ENCODE measurements at places on chromosomes 5 and 9.

DNA sequence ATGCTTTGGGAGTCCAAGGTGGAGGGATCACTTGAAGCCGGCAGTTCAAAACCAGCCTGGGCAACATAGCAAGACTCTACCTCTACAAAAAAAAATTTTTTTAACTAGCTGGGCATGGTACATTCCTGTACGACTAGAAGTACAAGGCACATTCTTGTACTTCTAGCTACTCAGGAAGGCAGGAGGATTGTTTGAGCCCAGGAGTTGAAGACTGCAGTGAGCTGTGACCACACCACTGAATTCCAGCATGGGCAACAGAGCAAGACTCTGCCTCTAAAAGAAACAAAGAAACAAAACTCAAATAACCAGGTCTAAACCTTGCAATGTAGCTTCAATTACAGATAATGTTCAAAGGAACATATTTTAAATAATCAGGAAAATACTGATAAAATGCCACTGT lies 56.2 kb downstream of the SSBP2 start:
- H3K4me1 ChIP-seq: peaks cover 19% of the 10 kb centered on the region
- no peak overlapping the region for H3K4me3 ChIP-seq
- no peaks in the 10 kb centered on the region for H3K27me3 ChIP-seq

DNA sequence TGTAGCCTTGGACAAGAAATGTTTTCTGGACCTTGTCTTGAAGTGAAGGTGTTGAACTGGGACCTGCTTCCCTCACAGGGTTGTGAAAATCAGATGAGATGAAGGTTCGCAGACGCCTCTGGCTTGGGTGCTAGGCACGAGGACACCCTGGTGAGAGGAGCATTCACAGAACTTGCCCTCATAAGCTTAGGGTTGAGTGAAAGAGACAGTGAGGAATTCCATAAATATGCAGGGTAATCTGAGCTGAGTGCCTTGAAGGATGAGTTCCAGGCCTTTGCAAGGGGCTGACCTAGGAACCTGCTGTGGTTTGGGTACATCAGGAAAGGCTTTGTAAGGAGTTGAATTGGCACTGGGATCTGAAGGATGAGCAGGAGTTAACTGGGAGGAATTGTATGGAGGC lies 75.7 kb upstream of the SAP30L start:
- H3K4me3 ChIP-seq: no peak overlapping the region
- H3K27me3 ChIP-seq: no peaks in the 10 kb centered on the region
- H3K36me3 ChIP-seq: no peaks in the 10 kb centered on the region
- DNase-seq: no peak
- no peak overlapping the region for H3K27ac ChIP-seq

GRCh38 chr5:168667301-168667840 lies 88.2 kb upstream of the PANK3 start:
- H3K27me3 ChIP-seq: no peaks in the 10 kb centered on the region
- no peaks in the 10 kb centered on the region for H3K36me3 ChIP-seq
- H3K27ac ChIP-seq: no peak overlapping the region
- no peaks in the 10 kb centered on the region for H3K4me1 ChIP-seq
- H3K4me3 ChIP-seq: no peak overlapping the region

DNA sequence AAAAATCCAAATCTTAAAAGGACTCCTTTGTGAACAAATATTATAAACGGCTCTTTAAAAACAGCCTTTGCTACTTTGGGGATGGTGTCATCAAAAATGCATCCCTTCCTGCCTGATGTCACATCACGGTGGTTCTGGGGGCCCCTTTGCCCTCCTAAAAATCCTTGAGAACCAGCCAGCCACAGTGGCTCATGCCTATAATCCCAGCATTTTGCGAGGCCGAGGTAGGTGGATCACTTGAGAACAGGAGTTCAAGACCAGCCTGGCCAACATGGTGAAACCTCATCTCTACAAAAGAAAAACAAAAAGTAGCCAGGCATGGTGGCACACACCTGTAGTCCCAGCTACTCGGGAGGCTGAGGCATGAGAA lies 43.9 kb downstream of the FNBP1 start:
- H3K36me3 ChIP-seq: peaks cover 69% of the 10 kb centered on the region
- DNase-seq: no peak
- H3K27ac ChIP-seq: peak overlapping the region; percentile 92
- H3K4me3 ChIP-seq: peak overlapping the region; percentile 31
- no peaks in the 10 kb centered on the region for H3K27me3 ChIP-seq

- H3K36me3 ChIP-seq: no peaks in the 10 kb centered on the region
- no peak overlapping the region for H3K27ac ChIP-seq
- DNase-seq: no peak
- H3K4me1 ChIP-seq: no peaks in the 10 kb centered on the region
- H3K27me3 ChIP-seq: no peaks in the 10 kb centered on the region
- no peak overlapping the region for H3K4me3 ChIP-seq
Measured at GRCh38 chr5:23776684-23777083, 269.3 kb downstream of the PRDM9 start.

DNA sequence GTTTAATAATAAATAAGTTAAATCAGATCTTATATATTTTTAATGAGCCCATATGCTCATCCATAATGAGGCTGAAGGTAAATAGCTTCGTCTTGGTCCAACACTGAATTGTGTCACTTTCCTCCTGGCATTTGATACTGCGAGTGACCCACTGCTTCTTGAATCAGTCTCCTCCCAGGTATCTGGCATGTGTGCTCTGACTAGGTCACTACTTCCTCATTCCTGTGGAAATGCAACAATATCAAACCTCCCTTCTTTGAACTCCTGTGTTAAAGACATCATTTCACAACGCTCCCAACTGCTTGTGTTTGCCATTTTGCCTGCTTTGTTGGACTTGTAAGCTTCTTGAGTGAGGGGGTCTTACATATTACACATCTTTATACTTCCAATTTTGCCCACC lies 157.7 kb downstream of the SLC24A2 start:
- no peak overlapping the region for H3K4me3 ChIP-seq
- H3K4me1 ChIP-seq: no peaks in the 10 kb centered on the region
- no peaks in the 10 kb centered on the region for H3K36me3 ChIP-seq
- no peak overlapping the region for H3K27ac ChIP-seq

GRCh38 chr9:125696106-125696647 lies 10.8 kb downstream of the MAPKAP1 start:
- no peak for DNase-seq
- H3K4me1 ChIP-seq: peaks cover 15% of the 10 kb centered on the region
- H3K4me3 ChIP-seq: no peak overlapping the region
- H3K36me3 ChIP-seq: peaks cover 13% of the 10 kb centered on the region
- H3K27ac ChIP-seq: no peak overlapping the region

DNA sequence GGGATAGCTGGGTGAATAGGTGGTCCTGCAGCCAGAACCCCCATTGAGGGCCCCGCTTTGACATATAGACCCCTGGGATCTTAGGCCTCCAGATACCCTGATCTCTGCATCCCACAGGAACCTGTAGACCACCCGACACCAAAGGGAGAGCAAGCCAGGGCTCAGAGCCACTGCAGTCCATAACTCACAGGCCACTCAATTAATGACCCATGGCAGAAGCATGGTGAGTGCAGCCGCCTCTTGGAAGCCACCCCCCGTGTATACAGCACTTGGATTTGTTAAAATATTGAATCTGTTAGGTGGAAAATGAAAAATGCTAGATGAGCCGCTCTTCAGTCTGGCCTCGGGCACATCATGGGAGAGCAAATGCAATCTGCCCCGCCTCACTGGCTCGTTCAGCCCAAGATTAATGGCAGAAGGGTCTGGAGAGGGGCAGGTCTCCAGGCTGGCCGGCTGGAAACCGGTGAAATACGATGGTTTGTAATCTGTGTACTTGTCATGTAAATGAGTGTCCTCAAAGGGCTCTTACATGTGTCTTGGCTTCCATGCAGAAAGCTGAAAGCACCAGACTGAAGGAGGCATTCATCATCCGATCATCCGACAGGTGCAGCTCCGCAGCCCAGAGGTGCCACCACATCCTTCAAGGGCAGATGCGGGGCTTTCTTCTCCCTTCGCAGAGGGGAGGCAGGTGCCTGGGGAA lies 111.3 kb downstream of the OLFM1 start:
- DNase-seq: no peak
- no peaks in the 10 kb centered on the region for H3K4me1 ChIP-seq
- H3K4me3 ChIP-seq: no peak overlapping the region
- no peaks in the 10 kb centered on the region for H3K27me3 ChIP-seq
- no peak overlapping the region for H3K27ac ChIP-seq
- no peaks in the 10 kb centered on the region for H3K36me3 ChIP-seq

- no peak for DNase-seq
- H3K36me3 ChIP-seq: no peaks in the 10 kb centered on the region
- no peaks in the 10 kb centered on the region for H3K27me3 ChIP-seq
- H3K4me3 ChIP-seq: no peak overlapping the region
- no peak overlapping the region for H3K27ac ChIP-seq
Measured at GRCh38 chr9:76529653-76530052, 70.7 kb downstream of the GCNT1 start.

DNA sequence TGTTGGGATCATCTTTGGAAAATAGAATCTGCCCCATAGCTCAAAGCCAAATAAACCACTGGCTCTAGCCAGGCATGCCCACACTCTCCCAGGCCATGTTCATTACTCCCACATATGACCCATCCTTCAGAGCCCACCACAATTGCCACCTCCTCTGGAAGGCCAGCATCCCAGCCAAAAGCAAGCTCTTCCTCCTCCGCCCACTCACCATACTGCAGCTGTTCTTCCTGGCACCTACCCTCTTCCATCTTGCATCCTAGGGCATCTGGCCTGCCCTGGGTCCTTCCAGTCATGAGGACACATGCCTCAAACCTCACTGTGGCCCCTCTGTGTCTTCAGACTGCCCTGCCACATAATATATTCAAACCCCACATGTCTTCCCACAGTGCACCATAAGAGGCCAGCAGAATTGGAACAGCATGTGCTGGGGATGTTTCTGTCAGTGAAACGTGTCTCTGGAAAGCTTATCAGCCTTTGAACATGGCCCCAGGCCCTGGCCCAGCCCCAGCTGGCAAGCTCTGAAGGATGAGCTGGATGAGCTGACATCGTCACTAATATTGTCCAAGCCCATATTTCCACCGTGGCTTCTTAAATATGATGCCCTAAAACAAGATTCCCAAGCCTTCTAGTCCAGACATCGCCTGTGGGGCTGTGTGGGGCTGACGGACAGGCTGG lies 230.8 kb downstream of the AGTPBP1 start:
- H3K36me3 ChIP-seq: no peaks in the 10 kb centered on the region
- no peaks in the 10 kb centered on the region for H3K4me1 ChIP-seq
- H3K4me3 ChIP-seq: no peak overlapping the region
- DNase-seq: no peak
- H3K27ac ChIP-seq: no peak overlapping the region
- H3K27me3 ChIP-seq: peaks cover 2% of the 10 kb centered on the region

DNA sequence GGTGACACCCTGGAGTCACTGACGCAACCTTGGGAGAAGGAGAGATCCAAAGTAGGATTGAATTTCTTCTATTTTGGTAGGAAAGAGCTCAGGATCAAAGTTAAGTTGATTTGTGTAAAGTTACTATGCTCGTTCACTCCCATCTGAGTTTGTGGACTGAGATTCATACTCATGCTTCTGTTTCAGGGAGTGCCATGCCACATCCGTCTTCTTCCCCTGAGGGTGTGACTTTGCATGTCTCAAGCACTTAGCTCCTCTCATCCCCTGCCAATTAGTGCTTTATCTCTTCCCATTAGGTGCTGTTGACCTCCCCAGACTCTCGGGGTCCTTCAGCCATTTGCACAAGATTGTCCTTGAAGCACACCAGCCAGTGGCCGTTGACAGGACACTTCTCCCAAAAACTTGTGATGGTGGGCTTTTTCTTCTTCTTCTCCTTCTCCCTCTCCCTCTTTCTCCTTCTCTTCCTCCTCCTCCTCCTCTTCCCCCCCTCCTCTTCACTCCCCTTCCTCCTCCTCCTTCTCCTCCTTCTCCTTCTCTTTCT lies 232.2 kb upstream of the KLF4 start:
- H3K27me3 ChIP-seq: no peaks in the 10 kb centered on the region
- H3K36me3 ChIP-seq: no peaks in the 10 kb centered on the region
- DNase-seq: no peak
- H3K4me1 ChIP-seq: no peaks in the 10 kb centered on the region
- no peak overlapping the region for H3K4me3 ChIP-seq
- H3K27ac ChIP-seq: no peak overlapping the region

GRCh38 chr5:139739150-139739974 lies 56.2 kb upstream of the PSD2 start:
- H3K4me3 ChIP-seq: no peak overlapping the region
- H3K36me3 ChIP-seq: no peaks in the 10 kb centered on the region
- no peak overlapping the region for H3K27ac ChIP-seq
- no peak for DNase-seq
- H3K4me1 ChIP-seq: no peaks in the 10 kb centered on the region
- peaks cover 1% of the 10 kb centered on the region for H3K27me3 ChIP-seq

- no peak overlapping the region for H3K27ac ChIP-seq
- H3K4me3 ChIP-seq: no peak overlapping the region
- peaks cover 50% of the 10 kb centered on the region for H3K27me3 ChIP-seq
- H3K36me3 ChIP-seq: no peaks in the 10 kb centered on the region
Measured at GRCh38 chr9:130536701-130537107, 42.7 kb upstream of the FUBP3 start.
